ENCODE measurements at places on chromosomes 1 and 21. TPM values are rescaled to one million over a fixed set of nuclear protein-coding genes. Genes with fewer than 3 reads are reported as not detected.

NR1I3 gene
- not detected for total RNA-seq

OR2G6 gene
- not detected for total RNA-seq

GRCh38 chr1:100791586-100791985, 72.0 kb downstream of the VCAM1 start:
- no peak for DNase-seq

DNA sequence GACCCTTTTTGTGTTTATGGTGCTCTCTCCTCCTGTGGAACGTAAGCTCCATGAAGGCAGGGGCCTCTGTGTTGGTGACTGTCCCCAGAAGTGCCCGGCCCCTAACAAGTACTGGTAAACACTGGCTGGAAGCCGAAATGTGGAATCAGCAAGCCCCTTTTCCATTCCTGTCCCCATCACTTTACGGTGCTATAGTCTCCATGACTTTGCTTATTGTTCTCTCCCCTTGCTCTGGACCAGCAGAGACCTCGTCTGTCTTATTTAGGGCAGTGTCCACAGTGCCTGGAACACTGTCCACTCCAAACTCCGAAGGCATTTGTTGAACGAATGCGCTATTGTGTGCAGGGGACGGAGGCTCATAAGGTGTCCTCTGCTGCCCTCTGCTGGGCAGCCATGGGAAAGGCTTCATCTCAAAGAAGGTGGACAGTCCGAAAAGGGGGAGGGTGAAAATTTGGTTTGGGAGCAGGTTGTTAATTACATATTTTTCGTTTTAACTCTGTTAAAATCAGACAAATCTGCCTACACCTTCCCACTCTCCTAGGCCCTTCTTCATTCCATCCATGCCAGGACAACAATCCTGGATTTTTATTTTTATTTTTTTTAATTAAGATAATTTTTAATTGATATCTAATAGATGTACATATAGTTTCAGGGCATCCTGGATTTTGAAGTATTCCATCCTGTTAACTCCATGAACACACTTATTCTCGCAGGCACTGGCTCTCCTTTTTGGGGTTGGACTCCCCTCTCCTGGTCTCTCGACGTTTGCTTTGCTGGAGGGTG, 115.6 kb downstream of the PGBD5 start:
- peak; percentile 73 for DNase-seq

GRCh38 chr1:33903210-33903589, 39.3 kb downstream of the HMGB4 start:
- no peak for DNase-seq

GRCh38 chr1:22861764-22862440, 110.8 kb downstream of the LACTBL1 start:
- no peak for DNase-seq

All from left ventricle myocardium inferior (tissue), 1 donor.